ENCODE measurements at places on chromosomes 7 and 10.
A peak's percentile ranks its signal among the peaks of the same experiment; 100 is the strongest.

- DNase-seq = no peak
Measured at GRCh38 chr10:96319754-96320474, 15.7 kb downstream of the DNTT start.

DNA sequence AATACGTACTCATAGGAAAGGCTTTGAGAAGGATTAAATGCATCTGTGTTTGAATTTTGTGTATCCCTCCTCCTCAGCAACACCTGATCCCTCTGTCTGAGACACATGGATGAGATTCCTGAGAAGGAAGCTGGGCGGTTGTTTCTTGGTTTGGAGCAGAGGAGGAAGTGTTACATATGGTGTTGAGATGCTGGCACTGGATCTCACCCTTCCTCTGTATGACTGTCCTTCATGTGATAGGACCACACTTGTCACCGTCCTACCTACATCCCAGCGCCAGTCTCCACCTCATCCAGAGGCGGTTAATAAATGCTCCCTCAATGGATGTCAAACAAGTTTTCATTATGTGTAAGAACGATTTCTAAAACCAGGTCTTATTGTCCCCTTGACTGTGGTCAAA is 49.4 kb upstream of the KLF6 start:
- DNase-seq = no peak

DNA sequence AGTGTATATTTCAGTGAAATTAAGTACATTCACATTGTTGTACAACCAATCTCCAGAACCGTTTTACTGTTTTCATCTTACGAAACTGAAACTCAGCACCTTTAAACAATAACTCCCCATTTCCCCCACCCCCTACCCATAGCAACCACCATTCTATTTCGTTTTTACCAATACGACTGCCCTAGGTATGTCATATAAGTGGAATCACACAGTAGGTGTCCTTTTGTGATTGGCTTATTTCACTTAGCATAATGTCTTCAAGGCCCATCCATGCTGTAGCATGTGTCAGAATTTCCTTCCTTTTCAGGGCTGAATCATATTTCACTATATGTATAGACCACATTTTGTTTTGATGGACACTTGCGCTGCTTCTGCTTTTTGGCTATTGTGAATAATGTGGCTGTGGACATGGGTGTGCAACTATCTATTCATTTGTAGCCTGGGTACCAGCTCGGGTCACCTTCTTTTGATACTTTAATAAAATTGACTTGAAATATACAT is 34.3 kb upstream of the DLG5 start:
- no peak for DNase-seq

DNA sequence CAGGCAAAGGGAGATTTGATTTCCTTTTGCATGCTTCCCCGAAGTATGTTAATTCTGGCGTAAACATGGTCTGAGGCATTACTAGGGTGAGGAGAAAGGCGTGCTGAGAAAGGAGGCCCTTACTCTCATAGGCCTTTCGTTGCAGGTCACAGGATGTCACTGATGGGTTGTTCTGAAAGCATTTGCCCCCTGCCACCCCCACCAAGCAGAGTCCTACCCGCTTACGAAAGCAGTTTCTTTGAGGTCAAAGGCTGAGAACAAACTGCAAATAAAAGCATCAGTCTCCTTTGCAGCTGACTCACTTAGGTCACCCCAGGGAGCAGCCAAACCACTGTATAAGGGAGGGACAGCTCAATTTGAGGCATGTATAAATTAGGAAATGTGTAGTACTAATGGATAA is 57.1 kb downstream of the BPGM start:
- DNase-seq = no peak

DNA sequence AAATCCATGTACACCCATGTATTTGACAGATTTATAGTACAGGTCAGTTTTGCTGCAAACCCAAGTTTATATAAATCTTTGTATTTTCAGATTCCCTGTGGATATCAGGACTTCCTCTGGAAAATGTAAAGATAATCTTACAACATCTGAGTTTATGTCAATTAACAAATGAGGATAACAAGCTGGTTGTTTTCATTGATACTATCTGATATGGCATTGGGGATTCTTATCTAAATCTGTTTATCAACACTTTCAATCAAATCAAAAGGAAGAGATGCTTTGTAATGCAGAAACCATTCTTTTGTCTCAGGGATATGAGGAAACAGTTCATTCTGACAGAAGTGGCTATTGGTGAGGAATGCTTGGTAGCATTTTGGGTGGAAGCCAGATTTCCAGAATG is 64.9 kb upstream of the FAM204A start:
- no peak for DNase-seq

- peak; percentile 83 for DNase-seq
Measured at GRCh38 chr7:129501760-129502707, at the start of gene SMKR1. Gene SMKR1 (plus strand): TSS chr7:129502531. CDS start chr7:129502825, 294 bp downstream.

GRCh38 chr10:34094146-34094696 is 720.9 kb downstream of the PARD3 start:
- DNase-seq = no peak

GRCh38 chr7:142855756-142856564 is 1.1 kb downstream of the EPHB6 start:
- no peak for DNase-seq

DNA sequence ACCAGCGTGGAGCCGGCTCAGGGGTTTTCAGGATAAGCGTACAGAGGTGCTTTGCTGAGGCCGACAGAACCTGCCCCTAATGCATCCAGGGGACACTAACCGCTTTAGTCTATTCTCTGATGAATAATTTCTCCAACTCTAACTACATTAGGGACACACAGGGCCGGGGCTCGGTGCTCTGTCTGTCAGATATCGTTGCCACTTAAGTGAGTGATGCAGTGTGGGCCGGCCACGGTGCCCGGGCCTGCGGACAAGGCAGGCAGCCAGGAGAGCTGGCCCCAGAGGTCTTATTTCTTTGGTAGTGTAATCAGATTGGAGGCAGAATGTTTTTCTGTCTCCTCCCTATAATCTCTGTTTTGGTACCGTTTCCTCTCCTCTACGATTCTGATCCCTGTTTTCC is 62.7 kb downstream of the ADRA2A start:
- no peak for DNase-seq

- DNase-seq = no peak
Measured at GRCh38 chr7:148485618-148486017, 104.9 kb upstream of the C7orf33 start.

GRCh38 chr10:97779975-97780374 is 8.2 kb upstream of the SFRP5 start:
- no peak for DNase-seq

DNA sequence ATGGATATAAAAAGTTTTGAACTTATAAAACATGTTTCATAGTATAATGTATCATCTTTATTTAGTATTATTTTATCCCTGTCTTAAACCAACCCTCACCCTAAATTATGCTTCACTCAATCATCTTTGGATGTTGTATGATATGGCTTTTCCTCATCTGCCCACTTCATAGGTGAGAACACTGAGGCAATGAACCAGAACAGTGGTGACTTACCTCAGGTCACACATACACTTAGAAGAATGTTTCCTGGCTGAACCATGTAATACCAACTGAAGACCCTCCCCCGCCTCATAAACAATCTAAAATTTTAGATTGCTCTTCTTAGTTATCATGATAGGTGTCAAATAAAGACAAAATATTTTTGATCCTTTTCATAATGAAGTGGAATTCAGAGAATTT is 22.6 kb upstream of the STOX1 start:
- DNase-seq = no peak

DNA sequence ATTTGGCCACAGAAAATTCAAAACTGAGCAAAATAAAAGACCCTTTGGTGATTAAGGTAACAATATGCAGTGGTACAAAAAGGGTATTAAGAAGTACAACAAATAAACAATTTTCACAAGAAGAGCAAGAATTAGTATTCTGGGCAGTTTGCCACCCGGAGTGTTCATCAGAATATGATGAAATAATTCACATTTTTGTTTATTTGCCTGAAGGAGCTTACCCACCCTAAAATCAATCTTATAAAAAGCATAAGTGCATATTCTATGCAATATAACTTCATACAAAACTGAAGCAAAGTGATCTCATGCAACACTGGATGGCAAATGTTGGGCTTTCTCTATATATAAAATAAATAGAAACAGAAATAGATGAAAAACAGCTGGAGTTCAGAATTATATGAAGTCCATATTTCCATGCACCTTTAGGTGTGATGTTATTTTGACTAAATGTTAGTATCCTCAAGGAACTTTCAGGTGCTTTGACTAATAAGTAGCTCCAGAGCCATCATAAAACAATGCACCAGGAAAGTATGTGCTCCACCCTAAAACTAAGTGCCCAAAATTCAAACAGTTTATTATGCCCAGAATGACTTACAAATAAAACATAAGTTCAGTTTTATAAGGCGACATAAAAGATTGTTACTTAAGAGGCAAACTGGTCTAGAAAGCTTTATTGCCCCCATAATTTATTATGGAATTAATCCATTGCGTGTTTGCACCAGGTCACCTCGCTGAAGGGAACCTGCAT is 474.3 kb downstream of the SEMA3D start:
- no peak for DNase-seq

DNA sequence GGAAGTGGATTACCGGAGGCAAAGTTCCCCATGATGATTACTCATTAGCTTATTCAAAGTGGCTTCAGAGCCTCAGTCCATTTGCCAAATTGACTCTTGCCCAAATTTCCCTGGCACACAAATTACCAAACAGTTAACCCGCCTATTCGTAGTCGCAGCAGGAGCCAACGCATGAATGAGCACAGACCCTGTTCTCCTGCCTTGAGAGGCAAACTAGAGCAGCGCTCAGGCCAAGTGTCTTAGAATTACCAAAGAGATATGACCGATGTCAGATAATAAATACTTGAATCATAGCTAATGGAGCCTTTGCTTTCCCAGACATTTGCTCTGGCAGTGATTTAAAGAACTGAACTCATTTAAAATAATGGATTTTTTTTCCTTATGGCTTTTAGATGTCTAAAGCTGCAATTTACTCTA is 64.9 kb downstream of the CTTNBP2 start:
- DNase-seq = no peak

- no peak for DNase-seq
Measured at GRCh38 chr10:3391657-3392056, 219.1 kb upstream of the PITRM1 start.

GRCh38 chr7:7720193-7720592 is 1.8 kb upstream of the RPA3 start:
- DNase-seq = no peak

DNA sequence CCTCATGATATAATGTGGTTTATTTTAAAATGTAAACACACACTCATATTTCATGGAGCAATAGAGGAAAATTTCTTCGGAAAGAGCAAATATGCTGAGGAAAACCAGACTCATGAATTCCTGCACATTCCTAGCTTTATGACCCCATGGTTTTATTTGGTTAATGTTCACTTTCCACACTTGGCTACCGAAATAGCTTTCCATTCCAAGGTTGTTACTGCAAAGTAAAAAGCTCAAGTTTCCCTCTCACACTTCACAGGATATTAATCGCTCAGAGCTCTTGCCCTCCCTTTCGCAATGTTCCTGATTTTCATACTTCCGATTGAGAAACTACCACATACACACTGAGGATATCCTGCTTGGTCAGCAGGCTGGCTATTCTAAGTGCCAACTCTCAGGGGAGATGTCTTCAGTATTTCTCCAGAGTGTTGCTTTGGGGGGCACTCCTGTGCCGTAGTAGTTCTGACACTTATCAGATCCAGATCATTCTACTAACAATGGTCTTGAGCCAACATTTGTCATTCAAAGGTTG is 77.5 kb upstream of the STEAP1B start:
- DNase-seq = no peak

Measured in stimulated activated CD4-positive, alpha-beta T cell treated with anti-CD3 and anti-CD28 coated beads, TNF-alpha, amount 100 ng/mL, for 1 hour (primary cell).